Amygdala (tissue), 56 donors: ENCODE measurements at places on chromosomes 2 and 18.

- no peak for DNase-seq
Measured at GRCh38 chr2:158128168-158128973, 26.7 kb downstream of the UPP2 start.

- DNase-seq: no peak
Measured at GRCh38 chr2:122105171-122105876, 349.9 kb downstream of the TSN start.

DNA sequence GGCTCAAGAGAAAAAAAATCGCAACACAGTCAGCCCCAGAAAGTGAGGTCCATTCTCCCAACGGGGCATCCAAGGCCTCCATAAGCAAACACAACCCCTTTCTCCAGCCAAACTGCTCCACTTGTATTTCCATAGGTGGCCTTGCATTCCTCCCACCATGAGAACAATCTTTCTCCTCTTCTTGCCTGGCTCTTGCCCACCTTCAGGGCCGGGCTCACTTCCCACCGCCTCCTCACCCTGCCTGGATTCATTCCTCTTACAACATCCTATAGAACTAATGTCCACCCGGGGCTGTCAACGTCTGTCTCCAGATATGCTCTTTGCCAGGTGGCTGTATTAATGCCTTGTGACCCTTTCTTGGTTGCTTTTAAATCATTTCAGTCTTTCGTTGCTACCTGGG lies 124.5 kb downstream of the SMAD7 start:
- DNase-seq: no peak

DNA sequence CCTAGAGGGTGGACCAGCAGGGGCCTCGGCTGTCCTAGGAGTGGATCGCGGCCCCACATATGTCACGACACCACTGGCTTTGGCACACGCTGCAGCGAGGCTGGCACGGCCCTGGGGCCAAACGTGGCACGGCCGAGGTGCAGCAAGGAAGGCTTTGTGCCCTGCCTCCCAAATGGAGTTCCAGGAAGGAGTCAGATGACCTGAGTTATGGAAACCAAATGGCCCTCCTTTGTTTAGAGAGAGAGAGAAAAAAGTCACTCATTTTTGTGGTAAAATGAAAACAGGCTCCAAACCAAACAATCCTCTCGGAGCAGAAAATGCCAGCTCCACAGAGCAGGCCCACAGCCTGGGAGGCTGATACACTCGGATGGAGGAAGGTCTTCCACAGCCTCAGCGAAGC lies 105.6 kb downstream of the ANTXR1 start:
- DNase-seq: no peak

GRCh38 chr2:56025469-56026193 lies 102.0 kb upstream of the EFEMP1 start:
- DNase-seq: no peak
